Transverse colon (tissue), 4 donors: ENCODE measurements at places on chromosomes 11 and 22. TPM values are rescaled to one million over a fixed set of nuclear protein-coding genes. Genes with fewer than 3 reads are reported as not detected.

DNA sequence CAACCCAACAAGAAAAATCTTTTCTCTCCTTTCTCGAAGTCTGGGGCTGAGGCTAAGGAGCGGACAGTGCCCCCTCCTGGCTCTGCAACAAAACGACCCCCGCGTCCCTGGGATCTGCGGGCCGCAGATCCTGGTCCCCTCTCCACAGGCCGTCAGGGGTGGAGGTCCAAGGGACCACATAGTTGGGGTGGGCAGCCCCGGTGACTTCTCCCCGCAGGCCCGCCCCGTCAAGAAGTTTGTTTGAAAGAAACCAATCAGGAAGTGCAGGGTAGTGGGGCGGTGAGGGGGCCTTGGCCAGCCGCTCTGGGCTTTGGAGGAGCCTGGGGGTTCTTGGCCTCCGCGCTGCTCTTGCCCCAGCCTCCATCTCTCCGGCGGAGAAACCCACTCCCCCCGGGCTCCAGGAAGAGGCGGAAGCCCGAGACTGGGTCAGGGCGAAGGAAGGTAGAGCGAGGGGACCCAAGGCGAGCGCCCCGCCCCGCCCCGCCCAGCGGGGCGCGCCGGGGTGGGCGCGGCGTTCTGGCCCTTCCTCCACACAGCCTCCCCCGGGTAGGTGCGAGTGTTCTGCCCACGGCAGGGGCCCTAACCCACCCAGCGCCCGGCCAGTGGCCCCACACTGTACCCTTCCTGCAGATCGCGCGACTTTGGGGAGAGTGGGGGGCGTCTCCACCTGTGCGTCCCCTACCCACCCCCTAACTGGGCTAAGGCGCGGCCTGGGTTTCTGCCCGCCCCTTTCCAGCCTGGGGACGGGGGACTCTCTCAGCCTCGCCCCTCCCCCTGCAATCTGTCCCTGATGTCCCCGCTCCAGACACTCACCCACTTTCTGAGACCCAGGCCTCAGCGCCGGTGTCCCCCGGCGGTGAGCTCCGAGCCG is 1.3 kb downstream of the TP53I11 start:
- DNase-seq, result peak; percentile 68

DNA sequence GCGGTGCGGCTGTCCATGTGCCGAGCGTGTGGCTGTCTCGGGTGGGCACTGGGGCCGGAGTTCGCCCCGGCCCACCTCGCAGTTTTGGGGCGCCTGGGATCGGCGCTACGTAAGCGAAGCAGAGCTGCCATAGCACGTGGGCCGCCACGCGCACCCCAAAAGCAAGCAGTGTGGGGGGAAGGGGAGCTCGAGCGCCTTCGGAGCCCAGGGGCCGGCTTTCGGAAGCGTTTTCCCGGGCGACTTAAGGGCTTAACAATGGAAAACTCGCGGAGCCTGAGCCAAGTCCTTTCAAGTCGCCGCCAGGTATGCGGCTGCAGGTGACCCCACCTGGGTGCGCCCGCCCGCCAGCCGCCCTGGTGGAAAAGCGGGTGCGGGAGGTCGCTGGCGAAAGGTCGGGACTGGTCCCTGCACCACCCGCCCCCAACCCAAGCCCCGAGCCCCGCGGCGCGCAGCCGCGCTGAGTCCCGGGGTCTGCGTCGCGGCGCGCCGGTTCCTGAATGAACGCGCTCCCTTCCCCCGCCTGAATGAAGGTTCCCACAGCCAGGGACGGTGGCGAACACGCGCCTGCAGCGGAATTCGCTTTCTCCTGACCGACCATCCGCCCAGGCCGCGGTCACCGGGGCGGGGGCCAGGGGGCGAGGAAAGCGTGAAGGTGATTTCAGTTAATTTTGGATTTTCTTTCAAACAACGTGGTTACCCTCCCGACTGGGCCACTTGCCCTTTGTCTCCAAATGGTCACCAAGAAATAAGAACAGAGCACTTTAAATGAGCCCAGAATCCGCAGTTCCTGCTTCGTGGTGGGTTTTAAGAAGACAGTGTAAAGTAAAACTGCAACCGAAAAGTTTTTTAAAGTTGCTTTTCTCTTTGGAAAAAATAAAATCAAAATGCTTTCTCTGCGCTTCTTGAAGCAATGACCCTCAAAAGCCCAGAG is 2.8 kb upstream of the CCND1 start:
- DNase-seq, result peak; percentile 66

The BTG4 gene
- not detected for total RNA-seq

- no peak for DNase-seq
Observed at GRCh38 chr11:62267576-62267975, 2.4 kb upstream of the SCGB2A2 start.

The HEPHL1 gene
- total RNA-seq, result not detected
